ENCODE measurements at places on chromosomes 3 and 15. TPM values are rescaled to one million over a fixed set of nuclear protein-coding genes. Genes with fewer than 3 reads are reported as not detected.

- peak; percentile 26 for DNase-seq
Observed at GRCh38 chr3:131193641-131194238, 167.1 kb downstream of the NEK11 start.

The DHFR2 gene
- total RNA-seq, result 2.3 TPM

- DNase-seq, result peak; percentile 98
Observed at GRCh38 chr3:45972534-45973402, 22.9 kb downstream of the FYCO1 start.

- DNase-seq, result peak; percentile 35
Observed at GRCh38 chr3:13019243-13020095, 53.8 kb downstream of the IQSEC1 start.
